H54 (cell line): ENCODE measurements at places on chromosomes 12 and 14.

DNA sequence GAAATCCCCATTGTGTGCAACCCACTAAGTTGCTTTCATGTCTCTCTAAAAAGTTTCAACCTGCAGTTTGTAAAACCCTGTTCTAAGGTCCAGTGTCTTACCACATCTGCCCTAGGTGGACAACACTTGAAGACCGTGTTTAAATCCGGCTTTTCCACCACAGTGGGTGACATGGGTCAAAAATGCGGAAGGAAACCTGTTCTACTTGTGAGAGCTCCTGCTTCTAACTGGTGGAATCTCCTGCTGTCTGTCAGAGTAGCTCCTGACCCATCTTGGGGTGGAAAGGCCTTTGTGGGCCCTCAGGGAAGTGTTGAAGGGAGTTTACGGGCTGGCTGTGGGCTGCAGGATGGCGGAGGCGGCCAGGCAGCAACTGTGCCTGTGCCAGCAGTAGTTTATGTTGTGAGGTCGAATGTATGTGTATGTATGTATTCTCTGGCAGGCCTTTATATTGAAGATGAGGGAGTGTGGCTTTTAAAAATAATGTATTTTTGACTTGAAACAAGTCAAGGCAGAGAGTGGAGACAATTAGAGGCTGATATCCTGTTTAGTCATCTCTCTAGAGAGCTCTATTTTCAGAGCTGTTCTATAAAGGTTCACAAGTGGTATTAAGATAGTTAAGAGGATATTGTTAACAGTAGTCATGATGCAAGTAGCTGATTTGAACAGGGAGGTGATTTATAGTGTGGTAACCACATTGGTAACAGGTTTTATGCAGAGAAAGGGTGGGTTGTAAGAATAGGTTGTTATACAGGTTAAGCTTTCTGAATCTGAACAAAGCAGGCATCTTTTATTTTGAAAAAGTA lies 67.0 kb downstream of the PRKCH start:
- DNase-seq = peak; percentile 26

GRCh38 chr14:62905566-62905965 lies 139.7 kb downstream of the KCNH5 start:
- DNase-seq = no peak

DNA sequence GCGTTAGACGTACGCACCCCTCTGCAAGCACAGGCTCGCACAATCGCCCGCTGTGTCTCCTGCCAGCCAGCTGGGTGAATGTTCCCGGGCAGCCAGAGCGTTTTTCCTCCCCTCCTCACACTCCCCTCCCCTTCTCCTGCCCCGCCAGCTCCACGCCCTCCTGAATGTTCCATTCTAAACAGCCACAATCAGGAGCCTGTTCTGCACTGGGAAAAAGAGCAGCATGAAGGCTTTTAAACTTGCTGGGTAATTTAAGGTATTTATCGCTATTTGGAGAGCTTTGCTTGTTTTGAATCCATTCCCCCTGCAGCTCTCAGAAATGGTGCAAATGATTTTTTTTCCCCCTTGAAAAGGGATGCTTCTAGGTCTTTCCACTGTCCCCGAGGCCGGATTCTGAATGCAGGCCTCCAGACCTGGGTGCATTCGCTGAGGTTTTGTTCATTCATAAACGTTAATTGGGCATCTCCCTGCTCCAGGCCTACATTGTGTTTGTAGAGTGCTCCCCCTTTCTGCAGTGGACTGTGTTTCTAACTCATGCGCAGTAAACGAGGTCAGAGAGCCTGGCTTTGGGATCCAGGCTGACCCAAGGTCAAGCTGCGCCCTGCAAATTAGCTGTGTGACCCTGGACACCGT lies 212.5 kb downstream of the CHST11 start:
- no peak for DNase-seq

GRCh38 chr14:104119119-104119487 lies 19.3 kb upstream of the KIF26A start:
- DNase-seq = no peak

DNA sequence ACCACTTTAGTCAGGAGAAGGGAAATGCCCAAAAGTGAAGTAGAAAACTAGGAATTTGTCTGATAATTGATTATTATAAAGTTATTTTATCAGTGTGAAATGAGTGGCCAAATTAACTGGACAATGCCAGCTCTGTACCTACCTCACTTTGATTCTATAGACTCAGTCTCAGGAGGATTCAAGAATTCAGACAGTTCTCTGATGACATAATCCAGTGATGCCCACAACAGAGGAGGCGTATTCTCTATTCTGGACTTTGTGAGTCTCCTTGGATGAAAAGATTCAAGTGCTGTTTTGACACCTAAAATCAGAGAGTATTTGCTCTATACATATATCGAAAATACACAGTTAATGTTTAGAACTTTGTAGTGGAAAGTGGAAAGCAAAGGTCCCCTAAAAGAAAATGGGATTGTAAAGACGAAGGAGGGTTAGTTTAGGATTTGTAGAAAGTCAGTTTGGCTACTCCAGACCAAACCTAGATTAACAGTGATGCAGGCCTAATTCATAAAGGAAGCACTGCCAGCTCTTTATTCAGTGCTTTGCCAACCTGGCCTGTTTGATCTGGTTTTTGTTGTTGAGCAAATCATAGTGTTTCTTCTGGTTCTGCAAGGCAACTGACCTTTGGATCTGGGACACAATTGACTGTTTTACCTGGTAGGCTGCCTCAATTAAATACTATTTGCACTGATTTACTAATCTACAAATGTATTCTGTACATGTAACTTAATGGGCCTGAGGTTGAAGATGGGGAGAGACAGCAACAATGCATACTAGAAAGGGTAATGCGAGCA lies 67.4 kb downstream of the DAD1 start:
- no peak for DNase-seq

GRCh38 chr12:96811083-96811482 lies 96.0 kb upstream of the NEDD1 start:
- peak; percentile 7 for DNase-seq

DNA sequence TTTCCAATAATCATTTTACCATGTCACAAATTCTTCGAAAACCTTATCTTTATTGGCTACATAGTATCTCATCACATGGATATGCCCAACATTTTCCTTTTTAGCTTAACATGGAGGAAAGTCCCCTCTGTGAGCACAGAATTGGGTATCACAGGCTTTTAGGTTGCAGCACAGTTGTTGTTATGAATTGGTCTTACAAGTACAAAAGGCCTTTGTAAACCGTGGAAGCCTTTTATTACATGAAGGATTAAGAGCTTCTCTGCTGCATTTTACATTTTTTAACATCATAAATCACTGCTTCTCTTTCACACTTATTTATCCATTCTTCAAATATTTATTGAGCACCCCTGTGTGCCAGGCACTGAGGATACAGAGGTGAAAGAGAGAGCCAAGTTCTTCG lies 26.2 kb downstream of the UBE3B start:
- DNase-seq = no peak

- DNase-seq = no peak
These were observed 59.1 kb upstream of the BICD1 start for GRCh38 chr12:32047357-32048212.

GRCh38 chr14:62304257-62304656 lies 542.0 kb downstream of the SNAPC1 start:
- no peak for DNase-seq

GRCh38 chr12:132638541-132639408 lies 20.2 kb downstream of the P2RX2 start:
- no peak for DNase-seq

- DNase-seq = no peak
These were observed 29.6 kb downstream of the P2RX4 start for GRCh38 chr12:121239351-121240061.

- no peak for DNase-seq
These were observed 134.4 kb downstream of the ADGRD1 start for GRCh38 chr12:131087991-131088700.

- no peak for DNase-seq
These were observed 256.6 kb upstream of the PPFIA2 start for GRCh38 chr12:82015623-82016347.

- no peak for DNase-seq
These were observed 14.1 kb downstream of the SELPLG start for GRCh38 chr12:108619369-108620160.

DNA sequence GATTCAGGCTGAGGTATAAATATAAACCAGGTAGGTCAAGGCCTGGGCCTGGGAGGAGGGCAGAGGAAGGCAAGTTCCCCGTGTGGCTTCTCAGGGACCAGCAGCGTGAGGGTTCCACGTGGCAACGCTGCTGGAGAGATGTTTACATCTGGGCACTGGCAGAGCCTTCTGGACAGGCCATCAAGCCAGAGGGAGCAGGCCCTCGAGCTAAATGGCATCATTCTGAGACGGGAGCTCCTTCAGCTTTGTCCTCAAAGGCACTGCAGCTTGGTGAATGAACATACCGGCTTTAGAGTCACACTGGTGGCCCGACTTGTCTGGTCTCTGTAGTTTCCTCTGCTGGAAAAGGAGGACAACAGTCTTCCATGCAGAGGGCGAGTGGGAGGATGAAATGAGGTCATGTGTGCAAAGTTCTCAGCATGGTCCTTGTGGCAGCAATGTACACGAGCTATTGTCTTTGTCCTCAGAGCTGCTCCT lies 231.3 kb downstream of the ZFP36L1 start:
- DNase-seq = no peak

DNA sequence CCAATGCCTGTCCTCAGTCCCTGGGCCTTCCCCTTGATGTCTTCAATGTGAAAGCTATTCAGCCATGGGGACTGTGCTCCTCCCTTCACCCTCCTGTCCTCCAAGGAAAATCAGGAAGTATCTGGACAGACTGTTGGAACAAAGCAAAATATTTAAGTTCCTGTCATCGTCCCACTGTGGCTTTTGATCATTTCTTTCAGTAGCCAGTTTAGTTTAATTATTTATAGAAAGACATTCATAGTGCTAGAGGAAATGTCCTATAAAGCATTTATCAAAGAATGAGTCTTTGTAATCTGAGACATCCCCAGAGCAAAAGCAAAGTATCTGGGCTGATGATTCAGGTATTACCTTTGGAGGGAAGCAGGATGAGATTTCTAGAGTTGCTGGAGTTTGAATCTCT lies 254.1 kb downstream of the NRXN3 start:
- no peak for DNase-seq

DNA sequence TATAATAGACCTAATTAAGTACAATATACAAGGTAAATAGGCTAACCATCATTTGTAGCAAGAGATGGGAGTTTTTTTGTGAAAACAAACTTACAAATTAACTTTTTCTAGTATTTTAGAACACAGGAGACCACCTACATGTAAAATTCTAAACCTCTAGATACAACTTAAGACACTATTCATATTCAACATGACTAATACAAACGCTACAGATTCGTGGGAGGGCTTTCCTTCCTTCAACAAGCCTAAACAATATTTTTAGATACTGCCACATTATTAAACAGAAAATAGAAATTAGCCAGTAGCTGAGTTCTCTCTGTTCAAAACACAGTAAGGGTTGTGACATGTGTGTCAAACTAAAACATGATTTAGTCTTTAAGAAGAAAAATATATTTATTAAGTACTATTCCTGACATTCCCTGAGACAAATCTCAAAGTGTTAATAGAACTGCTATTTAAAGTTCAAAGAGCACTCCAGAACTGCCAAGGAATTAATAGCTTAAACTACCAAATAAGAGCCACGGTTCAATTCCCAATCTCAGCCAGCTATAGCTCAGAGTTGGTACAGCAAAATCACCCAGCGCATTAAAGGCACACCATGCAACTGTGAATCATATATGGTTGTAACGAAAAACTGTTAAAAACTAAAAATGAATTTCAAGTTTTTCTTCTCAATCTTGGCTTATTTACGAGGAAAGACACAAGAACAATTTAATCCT lies 10.7 kb downstream of the MED13L start:
- no peak for DNase-seq

- DNase-seq = no peak
These were observed 110.4 kb downstream of the KCNA5 start for GRCh38 chr12:5154091-5154490.

DNA sequence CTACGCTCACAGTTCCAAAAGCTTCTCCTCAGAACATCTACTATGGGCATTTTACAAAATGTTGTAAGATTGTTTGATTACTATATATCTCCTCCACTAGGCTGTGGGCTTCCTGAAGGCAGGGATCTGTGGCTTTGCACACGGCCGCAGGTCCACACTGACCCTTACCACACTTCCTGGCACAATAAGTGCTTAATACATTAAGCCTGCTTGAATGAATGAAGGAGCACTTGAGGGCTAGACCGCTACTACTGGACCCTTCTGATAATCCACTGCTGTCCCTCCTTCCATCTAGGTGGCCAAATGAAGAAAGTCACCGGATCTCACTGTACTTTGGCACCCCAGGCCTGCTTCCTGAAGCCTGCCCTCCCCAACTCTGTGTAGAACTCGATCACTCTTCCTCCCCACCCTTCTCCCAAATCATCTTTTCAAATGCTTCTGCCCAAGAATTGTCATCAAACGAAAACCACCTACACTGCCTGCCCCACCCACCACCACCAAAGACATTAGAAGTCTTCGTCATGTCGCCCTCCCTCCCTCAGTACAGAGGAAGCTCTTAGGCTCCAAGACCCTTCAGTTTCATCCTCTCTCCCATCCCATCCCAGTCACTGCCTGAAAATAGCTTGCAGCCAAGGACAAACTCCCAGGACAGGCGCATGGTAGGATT lies 596 bp upstream of the ZBTB39 start:
- DNase-seq = no peak

GRCh38 chr12:108116699-108117098 lies 12.4 kb upstream of the WSCD2 start:
- DNase-seq = no peak

- DNase-seq = no peak
These were observed 5.7 kb upstream of the LRR1 start for GRCh38 chr14:49593016-49593415.

DNA sequence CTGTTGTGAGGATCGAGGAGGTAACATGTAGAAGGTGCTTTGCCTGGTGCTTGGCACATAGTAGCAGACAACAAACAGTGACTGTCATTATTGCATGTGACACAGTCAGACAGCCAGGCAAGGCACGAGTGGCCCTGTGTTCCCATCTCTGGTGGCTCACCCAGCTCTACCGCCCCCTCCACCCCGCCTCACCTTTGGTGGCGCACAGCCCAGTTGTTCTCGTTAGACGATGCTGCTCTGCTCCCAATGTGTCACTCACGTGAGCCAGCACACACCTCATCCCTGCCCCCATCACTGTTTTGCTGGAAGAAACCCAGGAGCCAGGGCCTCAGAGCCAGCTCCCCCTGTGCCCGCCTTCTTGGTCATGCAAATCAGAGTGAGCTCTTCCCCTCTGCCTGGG lies 113.3 kb downstream of the CALM1 start:
- DNase-seq = no peak
